WTC11 (cell line): ENCODE measurements at places on chromosomes 11 and 22.

DNA sequence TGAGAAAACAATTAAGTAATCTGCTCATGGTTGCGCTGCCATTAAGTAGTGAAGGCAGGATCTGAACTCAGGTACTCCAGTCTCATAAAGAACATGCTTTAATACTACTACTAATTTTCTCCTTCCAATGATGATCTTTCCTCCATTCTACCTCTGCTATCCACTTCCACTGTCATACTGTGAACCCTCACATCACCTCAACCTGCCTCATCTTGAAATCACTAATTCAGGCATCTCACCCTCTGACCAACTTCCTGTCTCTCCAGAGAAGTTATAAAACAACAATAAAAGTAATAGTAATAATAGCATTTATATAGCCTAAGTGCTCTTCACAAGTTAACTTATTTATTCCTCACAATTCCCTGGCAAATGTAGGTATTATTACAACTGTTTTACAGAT lies 57.1 kb upstream of the PSMA1 start:
- DNase-seq: no peak

DNA sequence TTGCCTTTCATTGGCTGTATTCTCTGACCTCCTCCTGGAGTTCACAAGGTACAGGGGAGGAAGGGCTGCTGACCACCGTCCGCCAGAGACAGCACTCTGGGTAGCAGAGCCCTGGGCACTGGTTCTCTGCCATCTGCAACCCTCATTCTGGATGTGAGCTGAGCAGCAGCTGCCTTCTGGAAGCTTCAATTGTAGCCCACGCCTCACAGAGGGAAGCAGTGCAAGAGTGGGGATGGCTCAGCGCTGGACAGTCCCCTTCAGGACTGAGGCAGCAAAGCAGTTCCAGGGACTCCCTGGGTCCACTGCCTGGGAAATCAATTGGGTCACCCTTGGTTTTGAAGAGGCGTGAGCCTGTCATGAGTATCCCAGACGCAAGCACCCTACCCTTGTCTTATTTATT lies 346.2 kb downstream of the CADM1 start:
- no peak for DNase-seq

DNA sequence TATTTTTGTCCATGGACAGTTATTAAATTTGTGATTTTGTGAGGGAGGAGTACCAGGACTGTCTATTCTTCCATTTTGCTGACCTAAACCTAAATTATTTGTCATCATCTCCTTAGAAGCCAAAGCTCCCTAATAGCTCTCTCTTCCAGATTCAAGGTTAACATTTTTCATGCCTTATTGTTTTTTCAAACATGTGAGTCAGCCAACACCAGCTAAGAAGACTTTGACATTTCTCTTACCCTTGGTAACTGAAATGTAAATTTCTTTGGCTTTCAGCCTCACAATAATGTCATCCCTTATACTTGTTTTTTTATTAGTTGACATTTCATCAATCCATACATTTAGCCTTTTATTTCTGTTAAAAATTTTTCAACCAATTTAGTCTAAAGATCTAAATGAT lies 19.2 kb downstream of the OR52E1 start:
- DNase-seq: no peak

DNA sequence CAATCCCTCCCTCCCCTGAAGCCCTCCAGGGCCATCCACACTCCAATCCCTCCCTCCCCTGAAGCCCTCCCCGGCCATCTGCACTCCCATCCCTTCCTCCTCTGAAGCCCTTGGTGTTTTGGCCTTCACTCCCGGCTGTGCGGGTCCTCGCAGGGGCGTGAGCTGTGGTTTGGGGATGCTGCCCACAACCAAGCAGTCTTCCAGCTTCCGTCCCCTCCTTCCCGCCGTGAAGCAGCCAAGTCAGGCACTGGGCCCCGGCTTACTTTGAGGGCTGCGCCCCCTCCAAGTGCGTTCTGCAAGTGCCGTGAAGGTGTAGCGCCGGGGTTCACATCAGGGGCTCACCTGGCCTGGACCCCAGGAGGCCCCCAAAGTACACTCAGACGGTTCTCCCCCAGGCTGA lies 335.9 kb downstream of the BRD1 start:
- no peak for DNase-seq

DNA sequence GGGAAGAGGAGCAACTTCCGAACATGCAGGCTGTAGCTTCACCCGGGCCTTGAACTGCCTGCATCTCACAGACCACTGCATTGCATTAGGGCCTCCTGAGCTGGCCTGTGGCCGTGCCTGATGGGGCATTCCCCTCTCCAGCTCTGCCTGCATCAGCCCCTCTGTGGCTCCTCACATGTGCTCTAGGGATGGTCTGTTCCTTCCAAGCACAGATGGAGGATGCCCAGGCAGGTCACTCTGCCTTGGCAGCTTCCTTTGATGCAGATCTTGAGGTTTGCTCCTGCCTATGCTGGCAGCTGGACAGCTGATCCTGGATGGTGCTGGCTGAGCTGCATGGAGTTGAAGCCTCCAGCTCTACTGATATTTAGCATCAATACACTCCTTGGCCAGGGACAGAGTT lies 28.5 kb downstream of the AMPD3 start:
- no peak for DNase-seq

DNA sequence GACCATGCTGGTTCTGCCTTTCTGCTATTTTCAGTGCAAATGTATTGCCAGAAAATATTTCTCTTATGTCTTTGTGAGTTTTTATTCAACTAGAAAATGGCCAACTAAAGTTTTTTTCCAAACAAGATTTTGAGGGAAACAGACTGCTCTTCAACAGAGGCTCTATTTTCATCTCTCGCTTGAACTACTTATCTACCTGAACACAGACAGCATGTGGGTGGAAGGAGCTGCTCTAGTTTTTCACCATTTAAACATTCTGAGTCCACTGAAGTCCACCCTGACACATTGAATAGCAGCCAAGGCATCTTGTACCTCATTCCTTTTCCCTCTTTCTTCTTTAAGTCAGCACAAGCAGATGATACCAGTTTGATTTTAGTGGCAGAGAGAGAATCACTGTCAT lies 9.8 kb upstream of the OR9I1 start:
- no peak for DNase-seq

DNA sequence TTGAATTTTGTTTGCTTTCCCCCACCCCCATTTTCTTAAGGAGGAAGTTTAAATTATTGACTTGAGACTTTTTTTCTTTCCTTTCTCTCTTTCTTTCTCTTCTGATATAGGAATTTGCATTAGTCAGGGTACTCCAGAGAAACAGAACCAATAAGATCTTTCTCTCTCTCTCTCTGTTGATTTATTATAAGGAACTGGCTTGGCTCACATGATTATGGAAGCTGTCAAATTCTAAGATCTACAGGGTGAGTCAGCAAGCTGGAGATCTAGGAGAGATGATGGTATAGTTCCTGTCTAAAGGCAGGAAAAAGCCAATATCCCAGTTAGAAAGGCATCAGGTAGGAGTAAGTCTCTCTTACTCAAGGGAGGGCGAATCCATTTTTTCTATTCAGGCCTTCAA lies 64.0 kb downstream of the CCDC81 start:
- DNase-seq: no peak

DNA sequence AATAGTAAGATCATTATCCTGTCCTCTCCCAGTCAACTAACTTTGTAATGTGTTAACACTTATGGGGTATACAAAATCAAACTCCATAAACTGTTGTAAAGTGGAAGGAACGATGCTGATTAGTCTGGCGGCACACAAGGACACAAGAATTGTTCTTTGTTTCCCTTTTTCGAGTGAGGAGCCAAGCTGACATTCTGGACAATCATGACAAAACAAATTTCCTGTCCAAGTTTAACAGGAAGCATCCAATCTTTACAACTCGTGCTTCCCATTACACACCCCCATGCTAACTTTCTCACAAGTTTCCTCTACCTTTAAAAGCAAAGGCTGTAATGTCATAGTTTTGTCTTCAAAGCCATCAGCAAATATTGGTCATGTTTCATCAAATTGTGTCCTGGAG lies 20.4 kb upstream of the LDLRAD3 start:
- DNase-seq: no peak

DNA sequence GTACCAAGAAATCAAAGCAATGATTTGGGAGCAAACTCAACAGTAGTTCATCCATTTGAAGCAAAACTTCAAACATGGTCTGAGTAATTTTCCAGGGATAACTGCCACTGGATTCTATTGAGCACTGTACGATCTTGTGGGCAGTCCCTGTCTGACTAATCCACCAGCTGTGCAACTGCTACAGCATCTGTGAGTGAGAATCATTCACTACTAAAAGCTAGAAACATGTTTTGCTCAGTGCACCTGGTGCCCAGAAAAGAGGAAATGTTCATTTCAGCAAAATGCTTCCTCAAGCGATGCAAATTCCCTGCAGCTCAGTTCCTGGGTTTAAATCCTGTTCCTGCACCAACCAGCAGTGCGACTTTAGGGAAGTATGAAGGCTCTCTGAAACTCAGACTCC lies 1077.9 kb downstream of the DLG2 start:
- no peak for DNase-seq

DNA sequence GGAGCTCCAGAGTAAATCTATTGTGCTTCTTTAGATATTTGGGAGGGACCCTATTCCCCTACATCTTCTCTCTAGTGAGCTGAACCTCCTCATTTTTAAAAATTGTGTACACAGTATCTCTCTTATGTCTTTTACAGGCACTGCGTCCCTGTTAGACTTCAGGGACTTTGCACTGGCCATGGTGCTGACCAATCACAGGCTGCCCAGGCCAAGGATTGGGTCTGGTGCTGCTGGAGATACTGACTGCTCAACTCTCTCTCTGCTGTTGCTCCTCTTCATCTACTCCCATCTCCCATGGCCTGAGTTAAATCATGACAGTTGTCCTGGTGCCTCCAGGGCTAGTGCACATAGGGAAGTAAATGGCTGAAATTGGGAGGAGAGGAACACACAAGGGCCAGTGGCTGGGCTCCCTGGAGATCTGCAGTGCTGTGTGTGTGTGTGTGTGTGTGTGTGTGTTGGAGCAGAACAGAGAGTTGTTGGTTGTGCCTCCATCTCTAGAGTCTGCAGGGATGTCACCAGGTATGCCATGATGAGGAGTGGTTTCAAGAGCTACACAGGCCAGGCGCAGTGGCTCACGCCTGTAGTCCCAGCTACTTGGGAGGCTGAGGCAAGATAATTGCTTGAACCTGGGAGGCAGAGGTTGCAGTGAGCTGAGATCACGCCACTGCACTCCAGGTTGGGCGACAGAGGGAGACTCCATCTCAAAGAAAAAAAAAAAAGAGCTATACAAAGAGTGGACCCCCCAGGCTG lies 155.3 kb downstream of the ST3GAL4 start:
- no peak for DNase-seq

GRCh38 chr11:110728476-110728875 lies 16.2 kb upstream of the ARHGAP20 start:
- DNase-seq: no peak

DNA sequence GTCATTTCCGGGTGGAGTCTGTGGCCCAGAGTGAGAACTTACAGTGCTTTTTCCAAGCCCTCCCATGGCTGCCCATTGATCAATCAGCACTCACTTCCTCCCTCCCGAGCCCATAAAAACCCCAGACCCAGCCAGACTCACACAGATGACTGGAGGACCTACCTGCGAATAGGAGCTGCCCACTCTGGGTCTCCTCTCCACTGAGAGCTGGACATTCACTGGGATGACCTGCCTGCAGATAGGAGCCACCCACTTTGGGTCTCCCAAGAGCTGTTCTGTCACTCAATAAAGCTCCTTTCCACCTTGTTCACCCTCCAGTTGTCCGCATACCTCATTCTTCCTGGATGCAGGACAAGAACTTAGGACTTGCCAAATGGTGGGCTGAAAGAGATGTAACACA lies 56.0 kb upstream of the B3GNT6 start:
- DNase-seq: no peak

DNA sequence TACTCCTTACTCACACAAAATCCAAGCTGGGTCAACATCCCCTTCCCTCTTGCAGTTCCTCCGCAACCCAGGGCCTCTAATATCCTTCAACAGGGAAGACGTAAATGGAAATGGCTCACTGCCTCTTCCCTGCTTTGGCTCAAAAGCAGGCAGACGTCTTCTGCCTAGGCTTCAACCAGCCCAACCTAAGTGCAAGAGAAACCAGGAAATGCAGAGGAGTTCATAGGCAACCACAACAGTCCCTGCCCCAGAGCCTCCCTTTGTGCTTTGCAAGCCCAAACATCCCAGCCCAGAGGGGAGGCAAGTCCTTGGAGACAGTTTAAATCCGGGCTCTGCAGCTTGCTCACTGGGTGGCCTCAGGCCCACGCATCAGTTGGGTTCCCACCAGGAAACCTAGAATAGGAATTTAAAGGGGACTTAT lies 33.3 kb downstream of the CD6 start:
- DNase-seq: no peak

GRCh38 chr11:24238771-24239645 lies 257.8 kb upstream of the LUZP2 start:
- DNase-seq: no peak
